HT1080 (cell line): ENCODE measurements at places on chromosomes 11 and 22. TPM values are rescaled to one million over a fixed set of nuclear protein-coding genes. Genes with fewer than 3 reads are reported as not detected.

- DNase-seq: no peak
Observed at GRCh38 chr11:20061776-20062175, 98.5 kb downstream of the DBX1 start.

The DEPDC7 gene
- total RNA-seq: 1.6 and 2.6 TPM in 2 replicates

- DNase-seq: no peak
Observed at GRCh38 chr22:21650823-21651520, 8.9 kb downstream of the SDF2L1 start.

- no peak for DNase-seq
Observed at GRCh38 chr11:119478711-119479285, 55.8 kb upstream of the THY1 start.
